ENCODE measurements at places on chromosomes 2 and 18.

DNA sequence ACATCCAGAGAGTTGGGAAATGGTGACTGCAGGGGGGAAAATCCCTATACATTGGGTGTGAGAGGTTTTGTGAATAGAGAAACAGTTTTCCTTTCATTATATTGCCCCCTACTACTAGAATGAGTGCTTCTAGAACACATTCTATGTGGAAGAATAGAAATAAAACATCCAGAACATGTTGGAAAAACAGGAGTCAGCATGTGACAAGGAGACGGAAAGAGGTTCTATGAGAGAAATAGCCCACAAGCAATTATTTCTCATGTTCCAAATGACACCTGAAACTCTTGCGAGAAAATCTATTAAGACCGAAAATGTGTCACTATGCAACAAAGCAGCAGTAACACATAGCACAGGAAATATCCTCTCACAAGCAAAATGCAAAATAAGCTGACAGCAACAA lies 202.7 kb upstream of the SPOPL start:
- DNase-seq, result no peak

GRCh38 chr2:73907840-73908452 lies 15.1 kb downstream of the ACTG2 start:
- DNase-seq, result no peak

- DNase-seq, result no peak
Measured at GRCh38 chr2:121186261-121186660, 98.7 kb downstream of the TFCP2L1 start.

- no peak for DNase-seq
Measured at GRCh38 chr2:239327536-239328350, 73.1 kb downstream of the HDAC4 start.

DNA sequence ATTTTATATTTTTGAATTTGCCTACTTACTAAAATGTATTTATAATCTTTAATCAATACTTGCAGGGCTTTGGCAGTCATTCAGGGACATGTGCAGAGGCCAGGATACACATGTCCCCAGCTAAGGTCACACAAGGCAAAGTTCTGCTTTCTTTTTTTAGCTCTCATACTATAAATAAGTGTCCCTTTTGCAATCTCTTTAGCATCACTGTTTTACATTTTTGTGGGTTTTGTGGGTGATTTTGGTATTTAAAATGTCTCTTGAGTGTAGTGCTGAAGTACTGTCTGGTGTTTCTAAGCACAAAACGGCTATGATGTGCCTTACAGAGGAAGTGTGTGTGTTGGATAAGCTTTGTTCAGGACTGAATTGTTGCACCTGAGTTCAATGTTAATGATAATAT lies 309.0 kb upstream of the GULP1 start:
- no peak for DNase-seq

- no peak for DNase-seq
Measured at GRCh38 chr18:32891797-32892196, 119.0 kb upstream of the KLHL14 start.

DNA sequence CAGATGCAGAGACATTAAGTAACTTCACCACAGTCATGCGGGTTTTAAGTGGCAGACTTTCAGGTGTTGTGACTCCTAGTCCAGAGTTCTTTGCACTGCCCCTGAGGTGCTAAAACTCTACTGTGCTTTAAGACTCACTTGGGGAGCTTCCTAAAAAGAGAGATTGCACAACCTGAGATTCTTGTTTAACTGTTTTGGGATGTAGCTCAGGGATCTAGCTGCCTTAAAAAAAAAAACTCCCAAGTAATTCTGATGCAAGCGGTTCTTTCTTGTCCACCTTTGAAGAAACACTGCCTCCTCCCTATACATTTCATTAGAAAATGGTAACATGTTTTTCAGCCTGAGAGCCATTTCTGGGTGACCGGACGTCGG lies 13.0 kb downstream of the IL37 start:
- no peak for DNase-seq

- DNase-seq, result no peak
Measured at GRCh38 chr2:42076357-42077225, 28.8 kb downstream of the PKDCC start.

DNA sequence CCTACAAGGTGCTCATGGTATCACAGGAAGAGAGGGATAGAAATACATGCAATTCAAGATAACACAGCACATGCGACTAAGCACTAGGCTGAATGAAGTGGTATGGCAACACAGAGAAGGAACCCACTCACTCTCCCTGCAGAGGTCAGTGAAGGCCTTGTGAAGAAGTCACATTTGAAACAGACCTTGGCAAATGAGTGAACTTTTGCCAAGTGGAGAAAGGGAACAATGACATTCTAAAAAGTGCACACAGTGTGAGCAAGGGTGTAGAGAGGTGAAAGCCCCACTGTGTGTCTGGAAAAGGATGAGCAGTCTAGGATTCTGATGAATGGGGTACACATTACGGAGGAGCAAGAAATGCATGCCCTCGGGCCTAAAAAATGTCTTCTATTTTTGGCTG lies 23.3 kb downstream of the KLF7 start:
- no peak for DNase-seq

- no peak for DNase-seq
Measured at GRCh38 chr2:27707462-27708256, 44.0 kb downstream of the SLC4A1AP start.

DNA sequence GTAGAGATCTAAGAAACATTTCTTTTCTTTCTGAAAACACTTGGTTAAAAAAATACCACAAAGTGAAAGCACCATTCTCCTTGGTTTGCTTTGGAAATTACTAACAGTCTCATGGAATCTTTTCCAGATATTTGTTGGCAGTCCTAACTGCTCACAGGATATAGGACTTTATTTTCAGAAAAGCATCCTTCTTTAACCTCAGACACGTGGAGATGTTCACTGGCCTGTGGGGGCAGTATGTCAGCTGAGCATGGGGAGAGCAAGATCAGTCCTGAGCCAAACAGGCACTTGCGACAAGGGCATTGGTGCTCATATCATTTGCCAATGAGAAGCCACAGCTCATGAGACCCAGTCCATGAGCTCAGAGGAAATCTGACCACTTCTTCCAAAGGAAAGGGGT lies 371.9 kb downstream of the NBAS start:
- no peak for DNase-seq

DNA sequence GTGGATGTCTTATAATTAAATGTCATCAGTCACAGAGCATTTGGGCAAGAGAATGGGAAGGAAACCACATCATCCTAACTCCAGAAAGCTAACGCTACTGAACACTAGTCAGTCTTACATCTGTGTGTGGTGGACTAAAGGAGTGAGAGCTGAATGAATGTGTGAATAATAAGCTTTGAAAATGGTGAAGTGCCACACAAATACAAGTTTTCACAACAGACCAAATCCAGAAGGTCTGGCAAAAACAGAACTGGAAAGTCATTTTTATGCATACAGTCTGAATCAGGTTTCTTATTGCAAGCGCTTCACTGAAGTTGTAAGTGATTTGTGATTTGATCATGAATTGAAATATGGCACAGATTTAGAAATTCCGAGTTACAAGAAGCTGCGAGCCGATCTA lies 175.7 kb downstream of the ZNF516 start:
- DNase-seq, result no peak

GRCh38 chr18:51578406-51578980 lies 381.0 kb upstream of the MEX3C start:
- DNase-seq, result no peak

DNA sequence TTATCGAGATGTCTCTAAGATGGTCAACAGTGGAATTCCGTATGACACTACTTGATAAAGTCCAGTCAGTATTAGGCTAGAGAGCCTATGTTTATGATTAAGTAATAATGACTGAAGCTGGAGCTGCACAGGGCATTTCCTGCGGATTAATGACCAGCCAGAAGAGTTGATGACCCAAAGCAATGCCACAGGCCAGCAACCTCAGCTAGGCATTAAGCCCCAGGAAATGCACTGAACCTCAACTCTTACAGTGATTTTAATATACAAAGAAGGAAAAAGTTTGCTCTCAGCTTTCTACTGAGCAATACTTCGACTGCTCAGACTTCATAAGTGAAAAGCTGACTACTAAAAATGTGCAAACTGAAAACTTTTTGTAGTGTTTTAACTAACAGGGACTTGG lies 3.9 kb downstream of the KCTD1 start:
- DNase-seq, result no peak

DNA sequence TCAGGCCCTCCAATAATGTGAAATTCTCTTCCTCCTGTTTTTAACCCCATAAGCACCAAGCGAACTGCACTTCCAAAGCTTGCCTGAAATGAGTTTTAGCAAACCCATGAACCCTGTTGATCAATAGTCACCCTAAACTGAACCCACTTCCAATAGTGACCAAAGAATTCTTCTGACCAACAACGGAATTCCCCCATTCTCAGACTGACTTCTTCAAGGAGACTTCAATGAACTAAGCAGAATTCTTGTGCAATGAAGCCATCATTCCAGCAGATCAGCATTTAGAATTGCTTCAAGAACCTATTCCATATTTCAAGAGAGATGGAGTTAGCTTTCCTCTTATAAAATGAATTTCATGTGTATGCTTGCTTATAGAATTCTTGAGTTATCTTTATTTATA lies 176.9 kb upstream of the FN1 start:
- DNase-seq, result no peak

GRCh38 chr2:228629251-228629650 lies 447.8 kb upstream of the SPHKAP start:
- no peak for DNase-seq

GRCh38 chr2:152542995-152543481 lies 174.2 kb downstream of the PRPF40A start:
- no peak for DNase-seq

DNA sequence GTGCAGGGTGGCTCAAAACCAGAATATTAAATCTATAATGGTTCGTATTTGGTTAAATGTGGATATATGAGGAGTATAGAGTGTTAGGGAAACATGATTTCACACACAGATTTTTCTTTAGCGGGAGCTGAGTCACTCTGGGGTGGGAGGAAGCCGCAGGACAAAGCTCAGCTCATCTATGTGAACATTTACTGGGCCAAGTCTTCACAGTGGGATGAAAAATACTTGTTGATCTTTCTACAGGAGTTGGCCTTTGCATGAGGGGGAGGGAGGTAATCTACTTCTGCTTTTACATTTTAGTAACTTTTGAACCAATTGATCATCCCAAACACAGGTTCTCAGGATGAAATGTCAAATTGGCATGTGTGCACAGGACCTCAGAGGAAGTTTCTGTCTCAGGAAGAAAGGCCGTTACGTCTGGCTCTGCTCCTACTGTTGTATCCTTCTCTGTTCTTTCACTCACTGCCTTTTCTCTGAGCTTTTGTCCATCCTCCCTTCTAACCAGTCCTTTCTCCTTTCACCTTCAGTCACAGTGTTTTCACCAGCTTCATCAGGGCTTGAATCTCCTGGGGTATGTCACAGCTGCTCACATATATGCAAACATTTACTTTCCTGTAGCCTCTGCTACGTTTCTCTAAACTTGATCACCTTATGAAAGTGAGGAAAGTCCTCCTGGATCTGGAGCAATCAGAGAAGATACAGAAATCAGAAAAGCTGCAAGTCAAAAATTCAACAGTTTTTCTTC lies 943.3 kb upstream of the FANCL start:
- no peak for DNase-seq

GRCh38 chr2:140654565-140654964 lies 1476.3 kb downstream of the LRP1B start:
- no peak for DNase-seq

- no peak for DNase-seq
Measured at GRCh38 chr2:164677271-164677670, 56.0 kb upstream of the GRB14 start.

DNA sequence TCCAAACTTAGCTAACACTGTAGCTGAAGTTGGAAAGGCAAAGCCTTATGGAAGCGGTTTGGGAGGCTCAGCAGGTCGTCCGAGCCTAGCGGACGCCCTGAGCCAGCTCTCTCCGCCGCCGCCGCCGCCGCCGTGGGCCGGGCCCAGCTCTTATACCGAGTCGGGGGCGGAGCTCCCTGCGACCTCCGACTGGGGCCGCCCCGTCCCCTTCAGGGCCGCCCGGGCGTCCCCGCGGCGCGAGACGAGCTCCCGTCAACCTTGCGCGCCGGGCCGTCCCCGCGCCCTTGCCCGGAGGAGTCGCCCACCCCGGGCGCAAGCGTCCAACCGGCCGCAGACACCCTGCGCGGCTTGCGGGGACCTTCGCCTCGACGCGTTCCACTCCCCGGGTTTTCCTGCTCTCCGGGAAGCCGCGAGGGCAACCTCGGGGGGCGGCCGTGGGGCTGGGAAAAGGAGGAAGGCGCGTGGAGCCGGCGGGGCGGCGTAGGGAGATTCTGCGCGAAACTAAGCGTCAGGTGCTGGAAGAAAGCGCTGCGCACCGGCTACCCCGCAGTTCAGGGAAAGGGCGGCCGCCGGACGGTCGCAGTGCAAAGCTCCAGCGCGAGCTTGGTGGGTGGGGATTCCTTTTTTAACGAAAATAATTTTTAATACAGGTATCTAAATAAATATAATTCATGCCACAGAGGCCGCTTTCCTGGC lies at the start of gene SLC40A1:
Gene SLC40A1 (minus strand): TSS at position 129 of the 696 bp plus-strand sequence. CDS start 326 bp downstream, outside the sequence.
- no peak for DNase-seq

- no peak for DNase-seq
Measured at GRCh38 chr18:54159906-54160305, 64.6 kb downstream of the MBD2 start.

GRCh38 chr2:74441170-74441689 lies 507 bp downstream of the RTKN start:
- no peak for DNase-seq

GRCh38 chr18:80168982-80169381 lies 59.9 kb downstream of the ADNP2 start:
- DNase-seq, result no peak

GRCh38 chr2:27929916-27930486 lies 39.5 kb downstream of the BABAM2 start:
- DNase-seq, result no peak

GRCh38 chr2:179044500-179044899 lies 5.4 kb downstream of the CCDC141 start:
- DNase-seq, result no peak

- DNase-seq, result no peak
Measured at GRCh38 chr18:26711756-26712155, 153.8 kb downstream of the AQP4 start.

GRCh38 chr2:239436669-239437335 lies 36.0 kb upstream of the HDAC4 start:
- no peak for DNase-seq

- DNase-seq, result no peak
Measured at GRCh38 chr18:48179001-48179400, 230.2 kb downstream of the ZBTB7C start.

GRCh38 chr2:136236019-136236418 lies 118.1 kb upstream of the CXCR4 start:
- DNase-seq, result no peak

GRCh38 chr2:963876-964275 lies 13.2 kb downstream of the SNTG2 start:
- DNase-seq, result no peak

All from esophagus squamous epithelium (tissue), 5 donors.